ENCODE measurements at places on chromosomes 1 and 21.

DNA sequence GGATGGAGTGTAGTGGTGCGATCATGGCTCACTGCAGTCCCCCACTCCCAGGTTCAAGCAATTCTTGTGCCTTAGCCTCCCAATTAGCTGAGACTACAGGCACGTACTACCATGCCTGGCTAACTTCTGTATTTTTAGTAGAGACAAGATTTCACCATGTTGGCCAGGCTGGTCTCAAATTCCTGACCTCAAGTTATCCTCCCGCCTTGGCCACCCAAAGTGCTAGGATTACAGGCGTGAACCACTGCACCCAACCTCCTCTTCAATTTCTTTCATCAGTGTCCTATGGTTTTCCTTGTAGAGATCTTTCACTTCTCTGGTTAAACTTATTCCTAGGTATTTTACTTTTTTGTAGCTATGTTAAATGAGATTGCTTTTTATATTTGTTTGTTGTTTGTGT is 10.7 kb upstream of the MAST2 start:
- no peak for DNase-seq

DNA sequence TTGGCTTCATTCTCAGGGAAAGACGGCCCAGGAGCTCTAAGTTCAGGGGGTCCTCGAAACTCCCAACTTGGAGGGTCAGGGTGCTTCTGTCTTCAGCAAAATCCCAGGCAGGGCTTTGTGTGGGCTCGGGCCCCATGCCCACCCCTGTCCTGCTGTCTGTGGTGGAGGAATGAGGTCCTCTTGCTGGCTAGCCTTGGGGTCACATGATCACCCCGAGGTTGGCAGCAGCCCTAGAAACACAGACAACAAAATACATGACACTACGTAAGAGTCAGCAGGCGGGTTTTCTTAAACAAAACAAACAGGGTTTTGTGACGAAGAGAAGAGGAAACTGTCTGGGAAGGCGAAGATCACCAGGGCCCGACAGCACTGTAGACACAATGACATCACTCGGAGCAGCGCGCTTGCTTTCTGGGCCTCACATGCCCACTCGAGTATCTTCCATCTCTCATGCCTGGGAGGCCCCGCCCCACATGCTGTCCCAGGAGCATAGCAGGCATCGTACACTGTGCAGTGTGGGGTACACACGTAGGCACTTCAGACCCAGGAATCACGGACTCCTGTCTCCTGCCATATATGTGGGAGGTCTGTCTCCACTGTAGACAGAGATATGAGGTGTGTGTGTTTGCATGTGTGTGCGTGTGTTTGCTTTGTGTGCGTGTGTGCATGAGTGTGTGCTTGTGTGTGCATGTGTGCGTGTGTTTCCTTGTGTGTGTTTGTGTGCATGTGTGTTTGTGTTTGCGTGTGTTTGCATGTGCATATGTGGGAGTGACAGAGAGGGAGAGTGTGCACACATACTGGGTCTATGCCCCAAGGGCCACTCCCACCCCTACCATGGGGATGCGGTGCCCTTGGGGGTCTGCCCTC is 94.7 kb downstream of the SIK1 start:
- no peak for DNase-seq

DNA sequence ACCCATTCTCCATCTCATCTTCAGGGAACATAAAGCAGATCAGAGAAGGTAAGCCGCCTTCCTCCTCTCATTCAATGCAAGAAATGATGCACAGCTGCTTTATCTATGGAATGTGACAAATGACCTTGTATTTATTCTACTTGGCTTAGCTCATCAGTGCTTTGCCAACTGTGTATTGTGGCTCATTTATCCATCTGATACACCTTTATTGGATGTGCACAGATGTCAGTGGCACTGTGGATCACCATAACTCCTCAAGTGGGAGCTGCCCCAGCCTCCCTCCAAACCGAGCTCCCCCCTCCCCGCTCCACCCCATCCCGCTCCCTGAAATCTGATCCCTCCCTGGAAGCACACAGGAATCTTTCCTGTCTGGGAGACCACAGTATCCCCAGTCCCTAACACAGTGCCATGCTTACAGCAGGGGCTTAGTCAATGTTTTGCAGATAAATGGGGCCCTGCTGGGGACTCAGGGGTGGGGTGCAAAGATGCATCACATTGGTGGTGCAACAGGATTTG is 156.0 kb upstream of the RAB4A start:
- DNase-seq, result no peak

DNA sequence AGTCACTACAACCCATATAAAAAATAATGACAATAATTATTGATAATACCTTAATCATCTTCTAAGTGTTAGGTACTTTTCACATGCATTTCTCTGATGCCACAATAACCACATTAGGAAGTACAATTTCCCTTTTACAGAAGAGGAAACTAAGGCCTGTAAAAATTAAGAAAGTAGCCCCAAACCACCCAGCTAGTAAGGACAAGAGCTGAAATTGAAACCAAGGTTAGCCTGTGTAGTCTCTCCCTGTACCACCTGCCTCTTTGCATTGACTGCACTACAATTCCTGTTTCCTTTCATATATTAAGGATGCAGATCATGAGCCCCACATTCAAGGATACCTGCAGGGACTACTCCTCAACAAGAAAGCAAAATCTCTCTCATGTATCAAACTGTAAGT is 288.8 kb downstream of the GPATCH2 start:
- DNase-seq, result no peak

DNA sequence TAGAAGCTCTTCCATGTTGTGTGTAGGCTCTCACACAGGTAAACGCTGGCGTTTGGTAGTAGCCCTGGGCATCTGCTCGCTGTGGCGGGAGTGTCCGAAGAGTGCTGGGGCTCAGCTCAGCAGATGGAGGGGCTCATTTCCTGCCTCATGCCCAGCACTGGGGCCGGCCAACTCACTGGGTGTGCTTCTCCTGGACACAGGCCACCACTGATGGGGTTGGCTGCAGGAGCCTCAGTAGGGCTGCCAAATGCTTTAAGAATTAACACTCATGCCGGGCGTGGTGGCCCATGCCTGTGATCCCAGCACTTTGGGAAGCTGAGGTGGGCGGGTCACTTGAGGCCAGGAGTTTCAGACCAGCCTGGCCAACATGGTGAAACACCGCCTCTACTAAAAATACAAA is 20.9 kb downstream of the UQCRHL start:
- DNase-seq, result no peak
